HS-5 (cell line): ENCODE measurements at places on chromosomes 1 and 21.

- DNase-seq = peak; percentile 83
These were observed 316.9 kb downstream of the VAV3 start for GRCh38 chr1:107648071-107648470.

DNA sequence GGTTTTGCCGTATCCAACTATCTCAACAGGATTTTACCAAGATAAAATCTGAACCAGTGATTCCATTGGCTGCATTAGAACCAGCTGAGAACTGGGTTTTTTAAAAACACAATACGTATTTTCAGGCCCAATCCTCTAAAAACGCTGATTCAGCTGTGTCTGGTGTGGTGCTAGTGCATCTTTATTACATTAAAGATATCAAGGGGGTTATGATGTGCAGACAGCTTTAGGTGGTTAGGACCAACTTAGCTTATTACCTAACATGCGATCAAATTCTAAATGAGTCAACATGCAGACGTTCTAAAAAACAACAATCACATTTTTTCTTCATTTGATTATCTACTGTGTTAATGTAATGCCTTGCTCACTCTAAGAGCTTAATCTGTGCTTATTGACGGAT lies 32.0 kb upstream of the EXO1 start:
- DNase-seq = no peak

DNA sequence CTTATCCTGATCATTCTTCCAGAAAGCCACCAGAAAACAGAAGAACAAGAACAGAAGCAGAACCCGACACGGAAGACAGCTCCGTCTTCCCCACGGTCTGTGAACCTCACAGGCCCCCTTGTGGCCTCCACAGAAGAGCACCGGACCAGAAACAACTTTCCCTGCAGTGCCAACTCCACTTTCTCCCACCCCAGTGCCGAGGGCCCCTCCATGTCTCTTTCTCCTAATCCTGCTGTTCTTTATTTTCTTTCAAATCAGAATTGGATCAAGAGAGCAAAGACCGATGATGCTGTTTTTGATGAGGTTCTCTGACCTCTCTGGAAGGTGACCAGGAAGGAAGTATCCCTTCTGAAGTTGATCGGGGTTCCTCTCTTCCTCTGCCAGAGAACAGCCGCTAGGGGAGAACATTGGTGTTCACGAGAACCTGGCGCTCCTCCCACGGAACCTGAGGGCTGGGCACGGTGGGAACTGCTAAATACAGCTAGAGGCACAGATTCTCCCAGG lies 58.9 kb upstream of the CTTNBP2NL start:
- no peak for DNase-seq

GRCh38 chr1:47711848-47712492 lies 274.1 kb downstream of the FOXD2 start:
- DNase-seq = no peak

GRCh38 chr1:12549460-12550349 lies 68.3 kb downstream of the DHRS3 start:
- peak; percentile 81 for DNase-seq
